SJSA1 (cell line): ENCODE measurements at places on chromosomes 1 and 21. TPM values are rescaled to one million over a fixed set of nuclear protein-coding genes. Genes with fewer than 3 reads are reported as not detected.

- no peak for DNase-seq
- H3K36me3 ChIP-seq = no peaks in the 10 kb centered on the region
- H3K27me3 ChIP-seq = no peaks in the 10 kb centered on the region
- no peak overlapping the region for H3K27ac ChIP-seq
- H3K4me1 ChIP-seq = peaks cover 7% of the 10 kb centered on the region
- no peak overlapping the region for H3K4me3 ChIP-seq
Observed at GRCh38 chr1:202229376-202229775, 35.8 kb downstream of the LGR6 start.

DNA sequence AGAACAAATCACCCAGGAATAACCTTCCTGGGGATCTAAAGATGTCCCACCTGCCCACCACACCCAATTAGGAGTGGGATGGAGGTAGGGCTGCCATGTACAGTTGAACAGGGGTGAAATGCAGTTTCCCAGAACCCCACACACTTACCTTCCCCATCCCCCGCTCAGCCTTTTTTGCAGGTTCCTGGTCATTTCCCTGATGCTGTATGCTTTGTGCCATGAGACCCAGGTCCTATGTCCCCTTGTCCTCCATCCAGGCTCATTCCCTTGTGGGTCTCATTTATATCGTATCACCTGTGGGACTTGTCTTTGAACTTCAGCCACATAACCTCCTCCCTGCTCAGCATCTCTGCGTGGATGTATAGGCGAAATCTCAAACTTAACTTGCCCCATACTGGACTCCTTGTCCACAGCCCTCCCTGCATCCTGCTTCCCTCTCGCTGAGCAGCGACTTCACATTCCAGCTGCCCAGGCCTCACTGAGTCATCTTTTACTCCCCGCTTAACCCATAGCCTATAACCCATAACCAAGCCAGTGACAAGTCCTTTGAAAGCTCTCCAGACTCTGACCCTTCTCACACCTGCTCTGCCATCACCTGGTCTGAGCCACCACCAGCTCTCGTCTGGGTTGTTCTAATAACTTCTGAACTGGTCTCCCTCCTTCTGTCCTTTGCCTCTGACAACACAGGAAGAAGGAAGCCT is 4.7 kb downstream of the LDLRAD2 start:
- peaks cover 3% of the 10 kb centered on the region for H3K36me3 ChIP-seq
- no peak overlapping the region for H3K27ac ChIP-seq
- no peaks in the 10 kb centered on the region for H3K27me3 ChIP-seq
- no peak for DNase-seq

The FMN2 gene
- 12.7 and 32.6 TPM in 2 replicates for total RNA-seq

The VAV3 gene
- total RNA-seq = not detected in 2 replicates

GRCh38 chr1:211944733-211945500 is 90.4 kb downstream of the INTS7 start:
- H3K4me3 ChIP-seq = no peak overlapping the region
- H3K36me3 ChIP-seq = peaks cover 32% of the 10 kb centered on the region
- H3K4me1 ChIP-seq = no peaks in the 10 kb centered on the region
- H3K27ac ChIP-seq = no peak overlapping the region

The TMEM82 gene
- not detected in 2 replicates for total RNA-seq

DNA sequence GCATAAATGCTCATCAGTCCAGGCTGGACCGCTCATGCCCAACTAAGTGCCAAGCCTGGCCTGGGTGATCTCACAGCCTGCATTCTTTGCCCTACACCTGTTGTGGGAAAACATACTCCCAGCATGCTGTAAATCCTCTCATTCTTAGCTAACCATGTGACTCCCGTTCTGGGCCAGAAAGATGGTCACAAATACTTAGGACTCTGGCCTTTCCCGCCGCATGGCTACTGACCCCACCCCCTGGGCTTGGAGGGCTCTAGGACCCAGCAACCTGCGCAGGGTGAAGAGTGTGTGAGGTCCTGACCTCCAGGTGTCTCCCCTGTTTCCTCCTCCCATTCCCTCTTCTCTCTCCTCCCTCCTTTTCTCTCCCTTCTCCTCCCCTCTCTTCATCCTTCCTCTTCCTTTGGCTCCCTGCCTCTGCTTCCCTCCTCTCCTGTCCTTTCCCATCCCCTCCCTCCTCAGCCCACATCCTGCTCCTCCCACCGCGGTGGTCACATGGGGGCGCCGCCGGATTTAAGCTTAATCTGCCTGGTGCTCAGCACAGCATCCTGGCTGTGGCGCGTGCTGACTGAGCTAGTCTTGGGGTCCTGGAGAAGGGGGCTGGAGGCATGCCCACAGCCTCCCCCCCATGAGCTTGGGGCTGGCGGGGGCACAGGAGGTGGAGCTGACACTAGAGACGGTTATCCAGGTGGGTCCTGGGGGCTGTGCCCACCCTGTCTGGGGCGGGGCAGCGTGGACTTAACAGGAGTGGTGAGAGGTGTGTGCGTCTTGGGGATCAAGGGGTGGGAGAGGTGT is at the start of gene CROCC:
Gene CROCC (plus strand): TSS at position 541 of the 795 bp plus-strand sequence. CDS start 88 bp downstream, at position 629.
- H3K27me3 ChIP-seq = no peaks in the 10 kb centered on the region
- no peaks in the 10 kb centered on the region for H3K36me3 ChIP-seq
- H3K27ac ChIP-seq = no peak within 1 kb of the TSS
- no peak for DNase-seq
- H3K4me3 ChIP-seq = no peak within 1 kb of the TSS

DNA sequence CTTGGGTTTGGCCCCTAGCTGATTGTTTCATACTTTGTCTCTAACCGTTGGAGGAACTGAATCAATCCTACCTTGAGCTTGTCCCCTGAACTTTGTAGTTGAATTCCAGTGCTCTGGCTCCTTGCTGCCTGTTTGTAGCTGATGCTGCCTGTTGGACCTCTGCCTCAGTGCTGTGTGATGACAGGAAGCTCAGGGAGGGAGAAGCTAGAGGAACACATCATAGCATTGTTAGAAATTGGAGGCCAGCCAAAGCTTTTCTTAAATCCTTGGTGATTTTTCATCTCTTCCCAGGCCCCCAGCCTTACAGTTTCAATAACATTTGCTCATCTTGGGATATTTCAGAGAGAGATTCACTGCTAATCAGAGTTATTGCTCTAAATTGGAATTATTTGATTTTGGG is 34.0 kb downstream of the MACF1 start:
- H3K27me3 ChIP-seq = no peaks in the 10 kb centered on the region
- H3K4me3 ChIP-seq = no peak overlapping the region
- H3K36me3 ChIP-seq = peaks cover under 1% of the 10 kb centered on the region; the same call in 1 of the 2 replicates
- peaks cover 9% of the 10 kb centered on the region for H3K4me1 ChIP-seq
- DNase-seq = peak; percentile 41

The LRRC39 gene
- total RNA-seq = 0.13 TPM in 1 of 2 replicates, not detected in the other

DNA sequence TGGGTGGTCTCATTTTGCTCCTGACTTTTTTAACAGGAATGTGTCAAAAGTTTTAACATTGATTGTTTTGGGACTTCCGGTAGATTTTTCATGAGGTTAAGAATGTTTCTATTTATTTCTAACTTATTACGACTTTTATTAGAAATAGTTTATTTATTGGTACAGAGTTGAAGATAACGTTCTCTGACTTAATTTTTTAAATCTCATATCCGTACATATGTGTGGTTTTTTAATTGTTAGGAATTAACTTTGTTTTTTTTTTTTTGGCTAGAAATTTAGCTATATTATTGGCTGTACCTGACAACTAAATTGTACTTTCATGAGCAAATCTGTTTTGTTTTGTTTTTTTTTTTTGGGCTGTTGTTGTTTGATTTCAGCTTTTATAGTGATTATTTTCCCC is 32.0 kb downstream of the RNF2 start:
- peaks cover 26% of the 10 kb centered on the region for H3K4me1 ChIP-seq
- DNase-seq = no peak
- H3K4me3 ChIP-seq = no peak overlapping the region

DNA sequence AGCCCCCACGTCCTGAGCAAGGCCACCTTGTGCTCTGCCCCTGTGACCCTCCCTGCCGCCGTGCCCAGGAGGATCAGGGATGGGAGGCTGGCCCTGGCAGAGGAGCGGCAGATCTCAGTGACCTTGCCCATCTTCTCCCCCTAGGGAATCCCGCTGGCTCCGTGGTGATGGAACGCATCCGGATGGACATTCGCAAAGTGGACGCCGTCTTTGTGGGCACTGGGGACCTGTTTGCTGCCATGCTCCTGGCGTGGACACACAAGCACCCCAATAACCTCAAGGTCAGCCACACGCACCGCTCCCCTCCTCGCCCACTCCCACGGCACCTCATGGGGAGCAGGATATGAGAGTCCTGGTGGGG is 22.7 kb downstream of the CSTB start:
- no peak overlapping the region for H3K27ac ChIP-seq
- no peak for DNase-seq
- no peak overlapping the region for H3K4me3 ChIP-seq
- H3K27me3 ChIP-seq = no peaks in the 10 kb centered on the region

DNA sequence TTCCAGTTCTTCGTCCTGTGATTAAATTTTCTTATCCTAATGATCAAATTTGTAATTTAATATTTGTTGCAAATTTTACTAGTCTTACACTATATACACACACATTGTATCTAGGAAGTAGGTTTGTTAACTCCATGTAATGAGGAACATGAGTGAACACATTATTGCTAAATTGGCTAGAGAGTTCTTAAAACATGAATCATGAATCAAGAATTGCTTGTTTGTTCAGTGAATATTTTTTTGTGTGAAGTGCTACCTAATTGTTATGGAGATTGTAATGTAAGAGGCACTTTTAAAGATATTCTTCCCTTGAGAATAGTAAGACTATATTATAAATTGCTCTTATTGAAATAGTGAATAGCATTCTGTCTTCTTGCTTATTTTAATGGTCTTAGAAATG is 4.6 kb downstream of the GPSM2 start:
- no peaks in the 10 kb centered on the region for H3K27me3 ChIP-seq
- no peak overlapping the region for H3K27ac ChIP-seq
- H3K4me3 ChIP-seq = no peak overlapping the region
- peaks cover 8% of the 10 kb centered on the region; the same call in 1 of the 2 replicates for H3K4me1 ChIP-seq

DNA sequence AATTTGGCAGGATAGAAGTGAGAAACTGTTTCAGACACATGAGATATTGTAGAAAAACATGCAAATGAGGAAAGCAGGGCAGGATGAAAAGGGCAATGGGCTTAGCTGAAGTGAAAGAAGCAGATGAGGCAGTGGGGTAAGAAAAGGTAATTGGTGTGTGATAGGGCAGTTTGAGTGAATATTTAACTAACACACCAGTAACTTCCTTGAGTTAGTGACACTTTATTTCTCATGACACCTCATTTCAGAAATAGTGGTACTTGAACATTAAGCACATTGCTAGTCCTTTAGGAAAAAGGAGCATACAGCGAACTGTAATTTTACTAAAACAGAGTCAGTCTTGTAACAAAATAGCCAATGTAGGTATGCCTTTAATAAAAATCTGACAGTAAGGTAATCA is 415.0 kb downstream of the DPYD start:
- no peaks in the 10 kb centered on the region; the same call in 1 of the 2 replicates for H3K36me3 ChIP-seq
- no peaks in the 10 kb centered on the region for H3K4me1 ChIP-seq
- H3K27me3 ChIP-seq = no peaks in the 10 kb centered on the region
- DNase-seq = no peak
- H3K4me3 ChIP-seq = no peak overlapping the region
- H3K27ac ChIP-seq = no peak overlapping the region

The BGLAP gene
- not detected in 2 replicates for total RNA-seq

DNA sequence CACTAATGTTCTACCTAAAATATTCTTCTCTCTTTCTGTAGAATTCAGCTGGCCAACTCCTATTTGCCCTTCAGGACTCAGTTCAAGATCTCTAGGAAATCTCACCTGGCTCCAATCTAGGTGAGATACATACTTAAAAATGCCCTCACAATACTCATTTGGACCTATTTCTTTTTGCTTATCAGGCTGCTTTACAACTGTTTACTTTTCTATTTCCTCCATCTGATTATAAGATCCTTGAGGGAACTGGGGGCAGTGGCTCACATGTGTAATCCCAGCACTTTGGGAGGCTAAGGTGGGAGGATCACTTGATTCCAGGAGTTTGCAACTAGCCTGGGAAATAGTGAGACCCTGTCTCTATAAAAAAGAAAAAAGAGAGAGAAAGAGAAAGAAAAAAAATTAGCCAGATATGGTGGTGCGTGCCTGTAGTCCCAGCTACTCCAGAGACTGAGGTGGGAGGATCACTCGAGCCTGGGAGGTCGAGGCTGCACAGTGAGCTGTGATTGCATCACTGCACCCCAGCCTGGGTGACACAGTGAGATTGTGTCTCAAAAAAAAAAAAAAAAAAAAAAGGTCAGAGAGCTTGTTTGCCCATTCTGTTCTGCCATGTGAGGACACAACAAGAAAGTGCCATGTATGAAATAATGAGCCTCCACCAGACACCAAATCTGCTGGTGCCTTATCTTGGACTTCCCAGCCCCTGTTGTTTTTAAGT is 14.8 kb downstream of the EFCAB14 start:
- no peaks in the 10 kb centered on the region for H3K27me3 ChIP-seq
- no peak for DNase-seq
- H3K27ac ChIP-seq = no peak overlapping the region
- H3K4me1 ChIP-seq = no peaks in the 10 kb centered on the region

DNA sequence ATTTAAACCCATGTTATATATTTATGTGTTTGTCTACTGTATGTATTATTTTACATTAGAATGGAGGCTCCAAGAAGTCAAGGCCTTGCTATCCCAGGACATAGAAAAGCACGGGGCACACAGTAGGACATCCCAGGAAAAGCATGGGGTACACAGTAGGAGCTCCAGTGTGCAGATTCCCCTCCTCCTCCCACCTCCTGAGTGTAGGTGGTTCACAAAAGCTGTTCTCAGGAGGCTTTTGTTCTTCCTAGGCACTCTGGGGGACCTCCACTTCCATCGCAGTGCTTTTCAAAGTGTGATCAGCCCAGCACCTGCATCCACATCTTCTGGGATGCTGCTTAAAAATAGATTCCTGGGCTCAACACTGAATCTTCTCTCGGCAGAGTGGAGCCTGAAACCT is 30.8 kb upstream of the VTCN1 start:
- no peak overlapping the region for H3K27ac ChIP-seq
- peaks cover 21% of the 10 kb centered on the region; the same call in 1 of the 2 replicates for H3K27me3 ChIP-seq
- H3K4me3 ChIP-seq = no peak overlapping the region
- no peaks in the 10 kb centered on the region for H3K36me3 ChIP-seq
- H3K4me1 ChIP-seq = no peaks in the 10 kb centered on the region
- DNase-seq = no peak

GRCh38 chr1:222060210-222060916 is 318.5 kb upstream of the DUSP10 start:
- H3K36me3 ChIP-seq = no peaks in the 10 kb centered on the region
- no peaks in the 10 kb centered on the region for H3K27me3 ChIP-seq
- no peak overlapping the region for H3K27ac ChIP-seq
- no peak for DNase-seq

The NUCKS1 gene
- total RNA-seq = 253 and 290 TPM in 2 replicates
